Left lobe of liver (tissue), 2 donors: ENCODE measurements at places on chromosomes 6 and 20.

- peak; percentile 54 for DNase-seq
Observed at GRCh38 chr6:12012038-12012557, at the start of gene HIVEP1. Gene HIVEP1 (plus strand): TSS chr6:12012312. CDS start chr6:12015629, 3,317 bp downstream.

DNA sequence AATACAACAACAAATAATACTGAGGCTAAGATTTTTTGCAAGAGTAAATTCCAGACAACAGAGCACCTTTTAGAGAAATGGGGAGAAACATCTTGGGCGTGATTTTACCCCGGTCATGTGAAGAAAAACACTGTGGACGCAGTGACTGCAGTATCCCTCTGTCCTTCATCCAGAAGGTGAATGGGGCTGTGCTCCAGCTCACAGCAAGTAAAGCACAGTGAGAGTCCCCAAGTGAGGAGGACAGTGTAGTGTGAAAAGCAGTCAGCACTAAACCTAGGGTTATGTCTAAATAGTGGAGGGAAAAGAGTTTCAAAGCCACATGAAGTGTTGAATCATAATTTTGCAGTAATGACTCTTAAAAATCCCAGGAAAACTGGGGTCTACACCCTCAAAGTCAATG lies 338.4 kb downstream of the PACRG start:
- no peak for DNase-seq

- DNase-seq, result no peak
Observed at GRCh38 chr6:44006872-44007303, 120.4 kb downstream of the MRPL14 start.

DNA sequence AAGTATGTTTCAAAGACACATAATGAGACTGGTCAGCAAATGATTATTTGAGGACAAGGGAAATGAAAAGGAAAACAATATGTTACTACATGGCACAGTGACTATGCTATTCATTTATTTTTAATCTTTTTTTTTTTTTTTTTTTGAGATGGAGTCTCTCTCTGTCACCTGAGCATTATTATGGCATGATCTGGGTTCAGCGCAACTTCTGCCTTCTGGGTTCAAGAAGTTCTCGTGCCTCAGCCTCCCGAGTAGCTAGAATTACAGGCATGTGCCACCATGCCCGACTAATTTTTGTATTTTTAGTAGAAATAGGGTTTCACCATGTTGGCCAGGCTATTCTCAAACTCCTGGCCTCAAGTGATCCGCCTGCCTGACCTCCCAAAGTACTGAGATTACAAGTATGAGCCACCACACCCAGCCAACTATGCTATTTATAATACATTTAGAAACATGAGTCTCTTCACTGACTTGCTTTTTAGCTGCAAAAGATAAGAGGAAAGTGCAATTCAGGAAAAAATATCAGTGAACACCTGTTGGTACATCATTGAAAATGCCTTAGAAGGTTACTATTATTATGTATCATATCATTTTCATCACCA lies 3.4 kb downstream of the CALHM4 start:
- no peak for DNase-seq

GRCh38 chr6:144536079-144536478 lies 250.9 kb downstream of the UTRN start:
- DNase-seq, result no peak

DNA sequence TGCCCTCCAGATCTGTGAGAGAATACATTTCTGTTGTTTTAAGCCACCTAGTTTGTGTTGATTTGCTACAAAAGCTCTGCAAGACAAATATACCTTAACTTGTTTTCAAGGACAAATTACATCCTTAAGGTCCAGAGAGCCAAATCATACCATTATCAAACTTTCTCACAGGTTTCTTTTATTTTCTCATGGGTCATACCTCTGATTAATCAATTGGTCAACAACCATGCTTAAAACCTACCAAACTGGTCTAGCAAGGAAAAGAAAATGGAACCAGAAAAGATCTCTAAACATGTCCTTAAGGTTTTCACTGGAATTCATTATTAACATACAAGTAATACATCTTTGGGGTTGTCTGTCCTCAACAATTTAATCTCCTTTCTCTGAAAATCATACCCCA lies 535.0 kb downstream of the CD83 start:
- no peak for DNase-seq

GRCh38 chr6:65776332-65776731 lies 69.3 kb upstream of the EYS start:
- DNase-seq, result no peak

DNA sequence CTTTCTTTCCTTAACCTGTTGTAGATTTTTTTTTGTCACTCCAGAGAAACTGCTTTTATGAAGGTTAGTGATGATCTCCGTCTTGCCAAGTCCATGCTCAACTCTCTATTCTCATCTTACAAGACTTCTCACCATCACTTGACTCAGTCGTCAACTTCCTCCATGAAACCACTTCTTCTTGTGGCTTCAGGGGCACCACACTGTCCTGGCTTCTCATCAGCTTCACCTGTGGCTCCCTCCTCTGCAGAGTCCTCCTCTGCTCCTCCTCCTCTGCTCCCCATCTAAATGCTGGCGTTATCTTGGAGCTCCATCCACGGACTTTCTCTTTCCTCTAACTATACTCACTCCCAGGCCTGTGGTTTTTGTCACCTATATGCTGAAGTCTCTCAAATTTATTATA lies 187.5 kb downstream of the BACH2 start:
- DNase-seq, result no peak

DNA sequence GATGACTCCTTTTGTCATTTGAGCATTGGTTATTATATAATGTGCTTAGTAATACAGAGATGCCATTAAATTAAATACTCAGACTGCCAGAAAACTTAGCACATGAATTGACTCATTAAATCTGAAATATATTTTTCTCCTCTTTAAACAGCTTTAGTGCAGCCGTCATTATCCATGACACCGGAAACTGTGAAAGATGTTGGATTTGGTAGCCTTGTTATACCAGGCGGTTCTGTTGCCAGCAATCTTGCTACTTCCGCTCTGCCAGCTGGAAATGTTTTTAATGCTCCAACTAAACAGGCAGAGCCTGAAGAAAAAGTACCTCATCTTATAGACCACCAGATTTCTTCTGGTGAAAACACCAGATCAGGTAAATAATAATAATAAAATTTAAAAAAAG lies 97.6 kb downstream of the SCAF8 start:
- DNase-seq, result no peak

GRCh38 chr20:9597547-9597946 lies 83.2 kb downstream of the LAMP5 start:
- DNase-seq, result no peak

DNA sequence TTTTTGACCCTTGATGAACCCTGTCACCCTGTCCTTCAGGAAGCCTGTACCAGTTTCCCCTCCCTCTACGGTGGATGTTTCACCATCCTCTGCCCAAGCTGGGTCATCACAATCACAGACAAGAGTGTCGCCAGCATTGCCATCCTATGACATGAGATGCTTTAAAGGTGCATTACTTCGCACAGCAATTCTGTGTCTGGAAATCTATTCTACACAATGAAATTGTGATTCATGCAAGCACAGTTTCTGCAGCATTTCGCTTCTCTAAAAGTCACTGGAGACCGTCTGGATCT lies 2.5 kb upstream of the ULBP2 start:
- no peak for DNase-seq

DNA sequence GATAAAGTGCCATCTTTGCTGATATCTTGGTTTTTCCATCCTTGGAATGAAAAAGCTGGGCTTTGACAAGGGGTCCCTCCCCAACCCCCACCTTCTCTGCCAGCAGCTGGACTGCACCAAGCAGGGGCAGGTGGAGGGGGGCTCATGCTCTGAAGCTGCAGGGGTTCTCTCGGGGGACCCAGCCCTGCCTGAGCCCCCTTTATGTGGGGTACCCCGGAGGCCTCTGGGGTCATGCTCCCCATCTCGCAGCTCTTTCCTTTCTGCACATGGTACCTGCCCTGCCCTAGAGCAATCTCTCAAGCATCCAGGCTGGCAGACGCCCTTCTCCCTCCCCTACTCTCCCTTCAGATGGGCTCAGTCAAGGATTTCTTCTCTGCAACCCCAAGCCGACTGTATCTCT lies 146.7 kb upstream of the PTPN1 start:
- no peak for DNase-seq

- DNase-seq, result peak; percentile 62
Observed at GRCh38 chr20:58651946-58652605, 993 bp downstream of the STX16 start.

GRCh38 chr20:25310268-25310920 lies 62.5 kb downstream of the PYGB start:
- DNase-seq, result peak; percentile 60

GRCh38 chr6:79797912-79798311 lies 149.4 kb downstream of the ELOVL4 start:
- DNase-seq, result no peak

DNA sequence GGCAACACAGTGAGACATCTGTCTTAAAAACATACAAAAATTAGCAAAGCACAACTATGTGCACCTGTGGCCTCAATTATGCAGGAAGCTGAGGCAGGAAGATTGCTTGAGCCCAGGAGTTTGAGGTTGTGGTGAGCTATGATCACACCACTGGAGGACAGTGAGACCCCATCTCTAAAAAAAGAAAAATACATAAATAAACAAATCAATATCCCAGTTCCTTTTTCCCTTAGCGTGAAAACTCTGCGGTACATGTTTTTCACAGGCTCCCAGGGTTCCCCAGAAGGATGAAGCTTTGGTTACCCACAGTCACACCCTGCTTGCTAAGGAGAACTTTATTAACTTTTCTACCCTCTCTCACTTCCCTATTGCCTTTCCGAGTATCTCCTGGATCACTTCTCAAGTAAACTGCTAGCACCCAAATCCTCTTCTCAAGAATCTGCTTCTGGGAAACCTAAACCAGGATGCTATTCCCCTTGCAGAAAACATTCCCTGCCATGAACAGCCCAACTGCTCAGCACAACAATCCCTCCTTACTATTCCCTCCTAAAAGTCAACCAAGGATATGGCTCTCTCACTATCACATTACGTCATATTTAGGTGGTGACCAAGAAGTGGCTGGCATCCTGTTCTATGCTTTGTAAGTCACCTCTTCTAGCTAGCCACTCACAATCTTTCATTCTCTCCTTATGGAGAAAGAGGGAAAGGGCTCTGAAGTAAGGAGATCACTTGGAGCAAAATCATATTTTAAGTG lies 122.4 kb downstream of the IPCEF1 start:
- DNase-seq, result no peak

DNA sequence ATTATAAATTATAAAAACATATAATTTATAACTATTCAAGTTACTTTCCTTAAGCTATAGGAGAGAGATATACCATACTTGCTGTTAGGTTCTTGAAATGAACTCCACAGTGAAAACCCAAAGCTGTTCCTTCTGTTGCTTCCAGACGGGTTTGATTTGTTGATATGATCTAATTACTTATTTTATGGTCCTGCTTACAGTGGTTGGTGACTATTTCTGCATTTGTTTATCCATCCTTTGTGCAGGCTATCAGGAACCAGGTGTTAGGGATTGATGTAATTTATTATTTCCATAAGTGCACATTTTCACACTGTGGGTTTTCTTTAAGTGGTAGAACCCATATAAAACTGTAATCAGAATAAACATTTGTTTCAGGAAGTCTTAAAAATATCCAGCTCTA lies 167.1 kb downstream of the KIF6 start:
- no peak for DNase-seq

DNA sequence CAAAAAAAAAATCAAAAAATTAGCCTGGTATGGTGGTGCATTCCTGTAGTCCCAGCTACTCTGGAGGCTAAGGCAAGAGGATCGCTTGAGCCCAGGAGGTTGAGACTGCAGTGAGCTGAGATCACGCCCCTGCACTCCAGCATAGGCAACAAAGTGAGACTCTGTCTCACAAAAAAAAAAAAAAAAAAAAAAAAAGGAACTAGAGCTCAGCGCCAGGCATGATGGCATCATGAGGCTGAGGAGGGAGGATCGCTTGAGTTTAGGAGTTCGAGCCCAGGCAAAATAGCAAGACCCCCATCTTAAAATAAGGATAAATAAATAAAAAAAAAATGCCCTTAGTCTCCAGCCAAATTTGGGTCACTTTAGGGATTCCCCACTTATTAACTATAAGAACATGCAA lies 40.4 kb upstream of the PIM1 start:
- no peak for DNase-seq

- no peak for DNase-seq
Observed at GRCh38 chr20:44598423-44599305, 16.3 kb downstream of the PKIG start.

GRCh38 chr20:428658-429200 lies 20.6 kb downstream of the RBCK1 start:
- DNase-seq, result no peak

DNA sequence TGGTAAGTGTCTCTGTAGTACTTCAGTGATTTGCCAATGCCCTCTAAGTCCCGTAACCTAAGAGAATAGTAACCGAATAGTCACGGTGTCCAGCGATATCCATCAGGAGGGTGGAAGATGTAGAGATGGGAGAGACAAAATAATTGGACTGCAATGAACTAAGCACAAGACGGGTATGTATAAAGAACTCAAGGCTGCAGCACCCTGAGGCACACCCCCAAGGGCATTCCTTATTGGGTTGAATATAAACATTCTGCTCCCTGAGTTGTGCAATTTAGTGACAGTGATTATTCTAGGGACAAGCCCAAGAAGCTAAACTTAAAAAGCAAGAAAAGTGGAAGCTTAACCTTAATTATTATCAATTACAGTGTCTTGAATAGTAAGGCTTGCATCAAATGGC lies 14.6 kb downstream of the DST start:
- DNase-seq, result no peak

DNA sequence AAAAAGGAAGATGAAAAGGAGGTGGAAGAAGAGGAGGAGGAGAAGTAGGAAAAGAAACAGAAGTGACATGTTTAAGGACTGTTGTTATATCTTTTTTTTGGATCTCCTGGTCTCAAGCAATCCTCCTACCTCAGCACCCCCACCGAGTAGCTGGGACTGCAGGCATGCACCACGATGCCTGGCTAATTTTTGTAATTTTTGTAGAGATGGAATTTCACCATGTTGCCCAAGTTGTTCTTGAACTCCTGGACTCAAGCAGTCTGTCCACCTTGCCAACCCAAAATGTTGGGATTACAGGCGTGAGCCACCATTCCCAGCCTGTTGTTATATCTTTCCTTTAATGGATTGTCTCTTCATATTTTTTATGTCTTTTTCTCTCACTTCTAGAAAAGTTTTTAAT lies 19.5 kb upstream of the BCLAF1 start:
- DNase-seq, result no peak

DNA sequence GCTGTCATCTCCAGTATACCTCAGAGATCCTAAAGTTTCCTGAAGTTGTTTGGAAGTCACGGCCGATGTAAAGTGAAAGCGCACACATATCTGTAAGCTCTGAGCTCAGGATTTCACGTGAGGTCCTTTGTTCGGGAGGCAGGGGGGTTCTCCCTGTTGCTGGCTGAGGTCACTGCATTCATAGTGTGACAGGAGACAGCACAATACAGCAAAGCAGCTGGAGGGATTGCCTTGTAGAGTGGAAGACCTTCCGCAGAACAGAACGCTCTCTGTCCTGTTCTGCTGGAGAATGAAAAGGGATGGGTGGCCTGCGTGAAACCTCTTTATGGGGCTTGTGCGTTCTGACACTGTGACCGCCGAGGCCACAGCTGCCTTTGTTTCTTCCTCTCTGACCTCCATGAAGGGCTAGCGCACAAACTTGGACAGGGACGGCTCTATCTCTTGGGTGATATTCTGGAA lies 13.4 kb upstream of the SERPINB1 start:
- no peak for DNase-seq

- no peak for DNase-seq
Observed at GRCh38 chr20:40535816-40536215, 153.2 kb downstream of the MAFB start.

- DNase-seq, result no peak
Observed at GRCh38 chr20:23396950-23397627, 24.2 kb downstream of the NAPB start.
